ENCODE measurements at places on chromosomes 4 and X.
A peak's percentile ranks its signal among the peaks of the same experiment; 100 is the strongest.

DNA sequence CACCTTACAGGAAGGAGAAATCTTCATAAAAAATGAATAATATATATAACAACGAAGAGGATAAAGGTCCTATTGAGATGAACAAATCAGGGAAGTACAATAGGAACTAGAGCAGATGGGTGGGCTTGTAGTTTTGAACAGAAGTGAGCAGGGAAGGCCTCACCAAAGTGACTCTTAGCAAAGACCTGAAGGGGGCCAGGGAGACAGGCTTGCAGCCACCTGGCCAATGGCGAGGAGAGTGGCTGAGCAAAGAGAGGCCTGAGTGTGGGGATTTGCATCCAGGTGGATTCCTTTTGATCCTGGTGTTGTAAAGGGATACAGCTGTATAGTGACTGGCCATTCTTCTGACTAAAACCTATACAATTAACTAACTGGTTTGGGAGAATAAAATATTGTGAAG, 354.1 kb downstream of the CAMK2D start:
- no peak for DNase-seq

GRCh38 chrX:136115126-136115903, 32.0 kb upstream of the FHL1 start:
- DNase-seq: no peak

DNA sequence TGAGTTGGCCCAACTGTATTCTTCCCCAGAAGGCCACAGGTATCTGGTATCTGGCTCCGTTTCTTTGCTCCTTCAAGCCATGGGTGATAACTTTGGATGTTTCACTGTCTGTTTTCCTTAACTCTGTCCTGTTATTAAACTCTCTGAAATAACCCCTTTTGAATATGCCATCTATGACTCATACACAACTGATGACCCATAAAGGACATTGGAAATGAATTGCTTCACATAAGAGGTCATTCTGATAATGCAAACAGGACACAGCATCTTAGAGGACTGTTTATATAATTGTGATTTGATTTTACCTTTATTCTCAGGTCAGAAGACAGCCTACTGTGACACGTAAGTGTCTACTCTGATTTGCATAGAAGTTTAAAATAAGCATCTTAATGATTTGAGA, 227.7 kb downstream of the VEGFC start:
- DNase-seq: no peak

- no peak for DNase-seq
Measured at GRCh38 chrX:28491941-28492340, 95.3 kb upstream of the IL1RAPL1 start.

DNA sequence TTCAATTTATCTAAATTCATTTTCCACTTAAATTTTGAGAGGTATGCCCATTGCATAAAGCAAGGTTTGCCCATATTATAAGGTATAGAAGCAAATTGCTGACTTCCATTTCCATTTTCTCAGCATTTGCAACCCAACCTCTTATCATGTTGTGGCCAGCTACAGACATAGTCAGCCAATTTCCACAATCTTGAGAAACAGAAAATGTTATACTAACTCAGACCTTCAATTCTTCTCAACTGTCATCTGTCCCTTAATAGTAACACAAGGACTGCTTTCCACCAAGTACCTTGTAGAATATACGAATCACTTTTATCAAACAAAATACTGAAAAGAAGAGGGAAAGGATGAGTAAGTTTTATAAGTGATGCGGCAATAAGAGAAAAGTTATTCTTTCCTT, 11.2 kb upstream of the GRIA3 start:
- DNase-seq: no peak

DNA sequence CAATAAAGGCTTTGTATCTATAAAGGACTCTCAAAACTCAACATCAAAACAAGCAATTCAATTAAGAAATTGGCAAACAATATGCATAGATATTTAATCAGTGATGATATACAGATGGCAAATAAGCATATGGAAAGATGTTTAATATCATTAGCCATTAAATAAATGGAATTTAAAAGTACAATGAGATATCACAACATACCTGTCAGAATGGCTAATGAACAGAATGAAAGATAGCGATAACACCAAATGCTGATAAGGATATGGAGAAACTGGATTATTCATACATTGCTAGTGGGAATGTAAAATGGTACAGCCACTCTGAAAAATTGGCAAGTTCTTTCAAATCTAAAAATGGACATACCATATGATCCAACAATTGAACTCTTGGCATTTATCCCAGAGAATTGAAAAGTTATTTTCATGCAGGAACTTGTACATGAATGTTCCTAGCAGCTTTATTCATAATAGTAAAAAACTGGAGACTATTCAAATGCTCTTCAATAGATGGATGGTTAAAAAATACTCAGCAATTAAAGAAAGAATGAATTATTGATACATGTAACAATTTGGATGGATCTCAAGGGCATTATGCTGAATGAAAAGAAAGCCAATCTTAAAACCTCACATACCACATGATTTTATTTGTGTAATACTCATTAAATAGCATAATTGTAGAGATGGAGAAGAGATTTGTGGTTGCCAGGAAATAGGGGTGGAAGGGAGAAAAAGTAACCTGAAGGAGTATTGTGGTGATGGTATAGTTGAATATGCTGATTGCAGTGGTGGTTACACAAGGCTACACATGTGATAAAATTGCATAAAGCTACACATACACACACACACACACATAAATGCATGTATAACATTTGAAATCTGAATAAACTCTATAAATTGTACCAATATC, 45.9 kb upstream of the ALG13 start:
- no peak for DNase-seq

GRCh38 chrX:47662144-47662657, 3.2 kb upstream of the UXT start:
- peak; percentile 34 for DNase-seq

- no peak for DNase-seq
Measured at GRCh38 chrX:66203114-66203513, 39.1 kb downstream of the HEPH start.

GRCh38 chr4:132180020-132180427, 969.1 kb upstream of the PCDH10 start:
- DNase-seq: no peak

DNA sequence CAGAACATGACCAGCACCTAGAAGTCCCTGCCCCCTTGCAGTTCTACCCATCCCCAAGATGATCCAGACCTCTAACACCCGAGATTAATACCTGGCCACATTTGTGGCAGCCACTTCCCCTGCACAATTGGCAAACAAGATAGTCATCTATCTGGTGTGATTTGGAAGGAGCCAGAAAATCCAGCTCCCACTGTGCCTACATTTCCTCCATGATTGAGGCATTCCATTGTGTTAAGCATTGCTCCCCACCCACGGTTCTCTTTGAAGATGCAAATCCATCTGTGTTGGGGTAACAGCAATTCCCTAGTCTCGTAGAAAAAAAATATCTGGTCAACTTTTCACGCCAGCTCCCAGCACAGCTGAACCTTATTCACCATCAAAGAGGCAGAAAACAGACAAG, 405.0 kb downstream of the BCOR start:
- no peak for DNase-seq

DNA sequence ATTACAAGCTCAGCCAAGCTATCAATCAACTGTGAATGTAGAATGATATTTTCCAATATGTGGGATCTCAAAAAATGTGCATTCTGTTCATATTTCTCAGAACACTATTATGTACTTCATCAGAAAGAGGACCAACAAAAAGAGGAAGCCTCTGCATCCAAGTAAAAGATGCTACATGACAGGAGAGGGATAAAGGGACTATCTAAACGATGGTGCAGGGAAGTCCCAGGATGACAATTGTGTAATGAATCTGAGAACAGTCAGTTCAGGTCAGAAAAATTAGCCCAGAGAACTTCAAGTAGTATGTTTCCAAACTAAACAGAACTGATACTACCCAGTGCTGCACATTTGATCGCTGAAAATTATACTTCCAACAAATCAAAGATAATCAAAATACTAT, 127.0 kb downstream of the ZNF330 start:
- DNase-seq: no peak

DNA sequence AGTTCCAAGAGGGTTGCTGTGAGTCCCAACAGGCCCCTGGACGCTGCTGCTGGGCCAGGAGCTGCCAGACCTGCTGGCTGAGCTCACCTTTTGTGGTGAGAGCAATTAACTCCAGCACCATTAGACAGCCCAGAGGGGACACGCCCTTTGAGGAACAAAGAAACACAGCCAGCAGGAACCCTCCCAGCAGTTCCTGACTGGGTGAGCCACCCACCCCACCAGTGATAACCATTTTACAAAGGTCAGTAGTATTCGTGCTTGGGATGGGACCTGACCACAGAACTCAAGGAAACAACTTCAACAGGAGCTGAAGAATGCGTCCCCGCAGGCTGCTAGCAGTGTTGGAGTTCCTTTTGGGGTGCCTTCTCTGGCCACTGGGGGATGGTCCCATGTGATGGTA, 38.8 kb upstream of the AFAP1 start:
- no peak for DNase-seq

- DNase-seq: no peak
Measured at GRCh38 chr4:13983189-13983790, 355.8 kb upstream of the BOD1L1 start.

DNA sequence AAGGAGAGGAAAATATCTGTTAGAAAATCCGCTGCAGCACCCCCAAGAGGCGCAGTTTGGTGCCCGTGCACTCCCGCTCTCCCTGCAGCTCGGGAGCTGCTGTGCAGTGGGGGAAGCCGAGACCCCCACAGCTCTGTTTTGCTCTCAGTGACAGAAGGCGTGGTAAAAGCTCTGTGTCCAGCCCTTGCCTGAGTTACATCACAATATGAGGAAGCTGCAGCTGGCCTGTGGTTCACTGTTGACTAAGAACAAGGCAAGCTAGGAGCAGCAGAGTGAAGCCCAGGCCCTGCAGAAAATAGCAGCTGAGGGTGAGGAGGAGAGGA, 88.5 kb upstream of the ADRA2C start:
- DNase-seq: no peak

GRCh38 chr4:186651181-186651603, 72.5 kb downstream of the FAT1 start:
- no peak for DNase-seq

GRCh38 chrX:119574394-119575266, at the start of gene UBE2A:
Gene UBE2A (plus strand): TSS chrX:119574563. CDS start chrX:119574712, 149 bp downstream.
- DNase-seq: peak; percentile 81

DNA sequence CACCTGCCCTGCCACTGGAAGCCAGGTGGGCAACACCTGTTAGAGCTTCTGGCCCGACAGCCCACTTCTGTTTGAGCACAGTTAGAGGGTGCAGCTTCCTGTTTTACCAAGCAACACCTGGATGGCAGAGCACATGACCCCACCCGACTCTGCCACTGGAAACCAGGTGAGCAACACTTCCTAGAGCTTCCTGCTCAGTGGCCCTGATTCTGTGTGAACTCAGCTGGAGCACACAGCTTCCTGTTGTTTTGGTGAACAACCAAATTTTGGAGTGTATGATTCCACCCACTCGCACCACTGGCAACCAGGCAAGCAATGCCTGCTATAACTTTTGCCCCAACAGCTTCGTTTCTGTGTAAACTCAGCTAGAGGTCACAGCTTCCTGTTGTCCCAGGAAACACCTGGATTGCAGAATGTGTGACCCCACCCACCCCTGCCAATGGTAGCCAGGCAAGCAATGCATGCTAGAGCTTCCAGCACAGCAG, 163.8 kb upstream of the KLF8 start:
- DNase-seq: no peak

DNA sequence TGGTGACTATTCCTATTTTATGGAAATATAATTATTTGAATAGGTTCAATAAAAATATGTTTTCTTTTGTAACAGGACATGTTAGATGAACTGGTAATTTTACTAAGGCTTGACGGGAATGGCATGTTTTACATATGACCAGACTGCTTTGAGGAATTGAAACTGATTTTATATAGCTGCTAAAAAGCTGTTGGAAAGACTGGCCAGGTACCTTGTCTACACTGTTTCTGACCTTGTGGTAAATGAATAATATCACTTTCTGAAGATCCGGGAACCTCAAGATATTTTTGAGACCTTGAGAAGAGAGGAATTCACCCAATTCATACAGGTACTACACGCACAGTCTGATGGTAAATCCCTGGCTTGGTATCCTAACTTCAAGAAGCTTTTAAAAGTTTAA, 42.1 kb upstream of the USP46 start:
- DNase-seq: no peak

- no peak for DNase-seq
Measured at GRCh38 chr4:32987111-32987510, 2266.9 kb downstream of the PCDH7 start.
